ENCODE measurements at places on chromosomes 16 and 17. TPM values are rescaled to one million over a fixed set of nuclear protein-coding genes. Genes with fewer than 3 reads are reported as not detected.

The CMTM4 gene
- total RNA-seq = 0.59 TPM

The WSCD1 gene
- not detected for total RNA-seq

DNA sequence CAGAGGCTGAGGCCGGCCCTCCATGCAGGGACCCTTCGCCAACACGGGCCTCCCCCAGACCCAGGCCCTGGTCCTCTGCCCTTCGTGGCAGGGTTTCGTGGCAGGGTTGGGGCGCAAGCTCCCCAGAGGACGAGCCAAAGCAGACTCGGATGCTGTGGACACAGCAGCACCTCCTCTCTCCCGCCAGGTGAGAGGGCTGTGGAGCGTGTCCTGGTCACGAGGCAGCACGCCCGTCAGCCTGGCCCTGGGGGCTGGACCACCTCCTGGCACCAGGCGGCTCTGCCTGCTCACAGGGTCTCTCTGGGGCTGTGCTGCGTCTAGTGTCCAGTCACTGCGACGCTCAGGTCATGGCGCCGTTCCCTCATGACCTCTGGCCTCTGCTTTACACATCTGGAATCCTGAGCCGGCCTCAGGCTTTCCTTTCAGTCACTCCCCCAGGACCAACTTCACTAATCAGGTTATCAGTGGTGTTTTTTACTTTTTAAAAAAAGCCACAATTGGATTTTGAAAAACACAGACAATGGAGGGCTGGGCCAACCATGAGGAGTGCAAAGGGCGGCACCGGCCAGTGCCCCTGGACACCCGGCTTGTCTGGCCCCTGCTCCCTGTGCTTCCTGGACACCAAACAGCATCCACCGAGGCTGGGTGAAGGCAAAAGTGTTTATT is 5.4 kb downstream of the NDUFAF8 start:
- DNase-seq = peak; percentile 25

- DNase-seq = no peak
These were observed 18.8 kb downstream of the POLR3E start for GRCh38 chr16:22315979-22316378.

DNA sequence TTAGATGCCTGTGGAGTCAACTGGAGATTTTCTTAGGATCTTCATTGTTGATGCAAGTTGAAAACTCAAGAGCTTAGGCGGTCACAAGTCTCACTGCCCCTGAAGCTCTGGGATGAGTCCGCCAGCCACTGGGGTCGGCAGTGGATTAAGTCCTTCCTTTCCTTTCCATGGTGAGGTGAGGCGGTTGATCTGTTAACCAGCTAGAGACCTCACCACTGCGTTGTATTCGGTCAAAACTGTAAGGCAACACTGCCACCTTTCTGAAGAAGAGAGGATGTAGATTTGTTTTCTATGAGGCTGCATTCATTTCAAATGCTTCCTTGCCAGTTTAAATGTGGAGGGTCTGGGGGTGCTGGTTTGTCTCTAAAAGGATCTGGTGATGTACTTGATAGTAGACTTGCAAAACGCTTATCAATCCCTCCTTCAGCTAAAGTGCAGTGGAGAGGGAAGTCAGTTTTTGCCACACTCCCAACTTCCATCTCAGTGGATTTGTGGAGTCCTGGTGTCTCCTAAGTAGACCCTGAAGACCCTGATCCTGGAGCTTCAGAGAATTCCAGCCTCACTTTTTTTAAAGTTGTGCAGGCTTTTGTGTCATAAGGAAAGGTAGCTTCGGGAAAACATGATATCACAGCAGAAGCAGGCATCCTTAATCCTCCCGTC is 1.7 kb downstream of the MYOCD start:
- DNase-seq = no peak

DNA sequence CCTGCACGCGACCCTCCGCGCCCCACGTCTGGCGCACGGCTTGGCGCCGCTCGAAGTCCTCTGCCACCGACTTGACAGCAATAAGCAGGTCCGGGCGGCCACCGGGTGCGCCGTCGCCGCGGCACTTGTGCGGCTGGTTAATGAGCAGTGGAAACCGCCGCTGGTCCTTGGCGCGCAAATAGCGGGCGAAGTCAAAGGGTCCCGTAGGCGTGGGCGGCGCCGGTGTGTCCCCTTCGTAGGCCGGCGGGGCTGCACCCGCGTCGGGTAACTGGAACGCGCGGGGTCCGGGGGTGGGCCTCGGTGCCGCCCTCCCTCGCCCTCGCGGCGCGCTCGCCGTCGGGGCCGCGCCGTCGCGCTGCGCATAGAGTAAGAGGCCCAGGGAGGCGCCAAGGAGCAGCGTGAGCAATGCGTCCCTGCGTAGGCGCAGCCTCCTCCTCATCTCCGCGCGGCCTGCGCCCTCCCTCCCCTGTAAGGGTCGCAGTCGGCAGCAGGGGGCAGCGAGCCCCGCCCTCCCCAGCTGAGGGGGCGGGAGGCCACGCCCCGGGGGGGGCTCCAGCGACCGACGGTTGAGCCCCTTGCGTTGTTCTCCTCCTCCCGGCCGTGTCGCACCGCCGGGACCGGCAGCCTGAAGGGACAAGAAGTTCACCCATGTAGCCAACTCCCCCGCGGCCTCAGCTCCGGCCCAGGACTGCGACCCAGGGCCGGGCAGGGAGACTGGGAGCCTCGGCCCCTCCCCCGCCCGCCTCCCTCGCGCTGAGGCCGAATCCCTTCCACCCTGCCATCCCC is 558 bp downstream of the B3GNT9 start:
- DNase-seq = peak; percentile 55

Measured in B cell (primary cell).